SW 1271 (cell line): ENCODE measurements at places on chromosomes 11 and 22.

DNA sequence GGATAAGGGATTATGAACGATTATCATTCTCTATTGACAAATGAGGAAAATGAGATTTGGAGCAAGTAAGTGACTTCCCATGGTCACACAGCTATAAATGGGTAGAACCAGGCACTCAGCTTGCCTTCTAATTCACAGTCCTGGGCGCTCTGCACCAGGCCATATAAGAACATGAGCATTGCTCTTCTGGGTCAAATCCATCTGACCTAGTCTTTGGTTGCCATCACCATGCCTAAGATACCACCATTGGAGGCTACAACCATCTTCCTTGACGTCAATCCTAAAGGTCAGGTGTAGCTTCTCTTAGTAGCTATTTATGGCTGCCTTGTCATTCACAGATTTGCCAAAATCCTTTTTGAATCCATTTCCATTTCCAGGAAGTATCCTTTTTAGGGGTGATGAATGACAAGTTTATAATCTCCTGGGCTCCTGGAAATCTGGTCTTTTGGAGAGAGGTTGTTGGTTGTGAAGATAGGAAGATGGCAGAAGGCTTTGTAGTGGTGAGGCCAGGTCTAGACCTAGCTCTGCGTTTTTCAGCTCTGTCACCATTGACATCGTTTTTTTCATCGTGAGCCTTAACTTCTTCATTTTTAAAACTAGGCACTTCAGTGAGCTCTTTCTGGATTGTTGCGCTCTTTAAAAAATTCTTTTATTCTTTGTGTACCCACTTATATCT, 11.1 kb downstream of the ZBTB16 start:
- DNase-seq: no peak

- no peak for DNase-seq
These were observed 159.9 kb upstream of the NAV2 start for GRCh38 chr11:19552656-19553260.

- DNase-seq: no peak
These were observed 112.3 kb downstream of the IGLL1 start for GRCh38 chr22:23467721-23468294.

GRCh38 chr11:13104619-13105236, 95.6 kb downstream of the RASSF10 start:
- DNase-seq: no peak

DNA sequence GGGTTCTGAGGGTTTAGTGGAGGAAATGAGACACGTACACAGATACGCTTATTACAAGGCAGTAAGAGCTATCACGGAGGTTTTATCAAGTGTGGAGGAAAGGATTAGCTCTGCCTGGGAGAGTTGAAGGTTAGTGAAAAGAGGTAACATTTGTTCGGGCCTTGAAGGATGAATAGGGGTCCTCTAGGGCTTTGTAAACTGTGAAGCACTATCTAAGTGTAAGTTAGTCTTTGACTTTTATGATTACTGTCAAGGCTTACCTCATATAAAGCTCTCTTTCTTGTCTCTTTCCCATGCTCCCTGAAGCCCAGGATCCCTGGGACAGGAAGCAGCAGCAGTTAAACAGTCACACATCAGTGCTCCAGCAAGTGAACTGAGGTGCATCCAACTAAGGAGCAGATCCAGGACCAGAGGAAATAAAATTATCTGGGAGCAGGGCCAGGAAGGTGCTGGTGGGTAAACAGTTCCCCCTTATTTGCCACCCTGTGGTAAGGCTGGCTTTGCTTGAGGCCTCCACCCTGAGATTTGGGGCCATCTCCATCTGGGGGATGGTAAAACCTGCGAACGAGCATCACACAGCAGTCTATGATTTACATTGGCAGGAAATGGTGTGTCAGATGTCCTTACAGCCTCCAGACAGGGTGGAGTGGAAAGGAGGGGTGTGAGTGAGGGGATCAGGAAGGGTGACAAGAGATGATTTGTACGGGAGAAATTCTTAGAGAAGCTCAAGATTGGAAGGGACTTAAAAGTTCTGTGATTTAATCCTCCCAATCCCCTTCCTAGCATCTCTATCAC, 27.2 kb downstream of the GVQW3 start:
- DNase-seq: no peak

- no peak for DNase-seq
These were observed 33.3 kb downstream of the MPPED2 start for GRCh38 chr11:30552839-30553238.

- DNase-seq: no peak
These were observed 110.6 kb upstream of the SERPIND1 start for GRCh38 chr22:20663137-20663828.

GRCh38 chr11:95212609-95213008, 18.4 kb downstream of the SESN3 start:
- no peak for DNase-seq

GRCh38 chr22:41091132-41092022, 1.0 kb upstream of the EP300 start:
- DNase-seq: peak; percentile 70

DNA sequence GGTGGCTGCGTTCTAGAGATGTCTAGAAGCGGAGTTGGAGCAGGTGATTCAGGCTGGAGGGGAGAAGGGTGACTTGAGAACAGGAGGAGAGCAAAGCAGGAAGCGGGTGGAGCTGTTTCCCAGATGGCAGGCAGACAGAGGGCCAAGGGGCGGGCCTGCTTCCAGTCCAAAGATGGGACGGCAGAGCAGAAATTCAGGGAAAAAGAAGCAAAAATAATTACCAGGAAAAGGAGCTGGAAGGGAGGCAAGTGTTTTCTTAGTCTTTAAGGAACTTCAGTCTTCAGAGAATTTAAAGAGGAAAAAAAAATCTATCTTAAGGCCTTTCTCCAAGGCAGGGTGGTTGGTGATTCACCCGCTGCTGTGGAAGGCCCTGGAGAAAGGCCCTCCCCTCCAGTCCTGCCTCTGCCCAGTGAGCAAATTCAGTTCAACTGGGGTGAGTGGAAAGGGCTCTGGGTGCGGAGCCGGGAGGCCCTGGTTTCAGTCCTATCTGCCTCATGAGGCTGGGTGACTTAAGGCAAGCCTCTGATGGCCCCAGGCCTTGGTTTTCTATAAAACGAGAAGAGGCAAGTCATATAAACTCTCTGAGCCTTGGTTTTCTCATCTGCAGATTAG, 4.5 kb upstream of the CREB3L1 start:
- no peak for DNase-seq

GRCh38 chr11:116826751-116827431, 2.8 kb upstream of the APOC3 start:
- DNase-seq: no peak

DNA sequence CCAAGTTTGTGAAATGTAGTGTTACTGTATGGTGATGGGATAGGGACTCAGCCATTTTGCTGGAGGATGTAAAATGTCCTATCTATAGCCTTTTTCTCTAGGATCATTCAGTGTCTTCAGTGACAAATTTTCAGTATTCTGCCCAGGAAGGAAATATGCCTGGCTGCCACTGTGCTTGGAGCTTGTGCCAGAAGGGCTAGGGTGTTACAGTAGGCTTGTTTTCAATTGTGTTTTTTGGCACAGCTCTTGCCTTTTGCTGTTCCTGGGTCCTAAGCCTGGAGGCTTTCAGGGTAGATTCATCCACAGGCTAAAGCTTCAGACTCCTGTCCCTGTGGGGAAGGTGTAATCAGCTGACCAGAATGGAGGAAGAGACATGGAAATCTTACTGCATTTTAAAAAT, 22.0 kb upstream of the PHOX2A start:
- no peak for DNase-seq

DNA sequence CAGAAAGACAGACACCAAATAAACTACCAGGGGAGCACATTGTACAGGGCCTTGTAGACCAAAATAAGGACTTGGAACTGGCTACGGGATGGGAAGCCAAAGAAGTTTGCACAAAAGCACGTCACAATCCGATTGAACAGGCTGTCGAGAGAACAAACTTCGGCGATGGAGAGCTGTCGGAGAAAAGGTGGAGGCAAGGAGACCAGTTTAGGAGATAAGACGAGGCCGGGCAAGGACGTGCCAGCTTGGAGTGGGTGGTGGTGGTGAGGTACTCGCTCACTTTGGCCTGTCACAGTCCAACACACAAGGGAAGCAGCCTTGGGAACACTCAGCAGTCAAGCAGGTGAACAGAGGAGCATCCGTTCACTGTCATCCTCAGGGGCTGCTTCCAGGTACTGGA, 19.0 kb downstream of the APOL5 start:
- DNase-seq: no peak

DNA sequence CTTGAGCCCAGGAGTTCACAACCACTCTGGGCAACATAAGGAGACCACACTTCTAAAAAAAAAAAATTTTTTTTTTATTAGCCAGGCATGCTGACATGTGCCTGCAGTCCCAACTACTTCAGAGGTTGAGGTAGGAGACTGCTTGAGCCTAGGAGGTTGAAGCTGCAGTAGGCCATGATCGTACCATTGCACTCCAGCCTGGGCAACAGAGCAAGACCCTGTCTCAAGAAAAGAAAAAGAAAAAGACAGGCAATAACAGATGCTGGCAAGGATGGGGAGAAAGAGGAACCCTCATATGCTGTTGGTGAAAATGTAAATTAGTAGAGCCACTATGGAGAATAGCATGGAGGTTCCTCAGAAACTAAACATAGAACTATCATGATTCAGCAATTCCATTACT, 64.8 kb downstream of the PAK1 start:
- DNase-seq: no peak

DNA sequence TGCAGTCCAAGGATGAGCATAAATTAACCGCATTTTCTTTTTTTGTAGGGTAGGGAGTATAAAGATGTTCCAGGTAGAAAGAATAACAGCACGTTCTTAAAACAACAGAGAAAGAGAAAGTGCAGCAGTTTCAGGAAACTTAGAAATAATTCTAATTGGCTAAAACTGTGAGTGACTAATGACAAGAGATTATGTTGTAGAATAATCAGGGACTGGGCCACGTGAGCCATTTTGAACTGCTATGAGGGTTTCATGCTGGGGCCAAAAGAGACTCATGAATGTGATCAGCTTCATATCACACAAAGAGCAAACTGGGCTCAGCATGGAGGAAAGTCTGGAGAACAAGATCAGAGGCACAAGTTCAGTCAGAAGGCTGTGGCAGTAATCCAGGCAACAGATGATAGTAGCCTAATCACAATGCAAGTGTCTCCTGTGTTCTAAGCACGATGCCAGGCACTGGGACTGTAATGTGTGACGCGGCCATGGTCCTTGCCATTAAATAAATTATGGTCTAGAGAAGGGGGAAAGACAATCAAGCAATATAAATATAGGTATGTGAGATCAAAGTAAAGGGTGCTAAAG, 17.9 kb downstream of the CWF19L2 start:
- DNase-seq: no peak

- no peak for DNase-seq
These were observed 16.6 kb upstream of the CHKA start for GRCh38 chr11:68137833-68138232.

GRCh38 chr11:117232911-117233409, 489 bp downstream of the RNF214 start:
- DNase-seq: no peak

- DNase-seq: no peak
These were observed 1088.2 kb downstream of the BRD1 start for GRCh38 chr22:48739348-48740085.

DNA sequence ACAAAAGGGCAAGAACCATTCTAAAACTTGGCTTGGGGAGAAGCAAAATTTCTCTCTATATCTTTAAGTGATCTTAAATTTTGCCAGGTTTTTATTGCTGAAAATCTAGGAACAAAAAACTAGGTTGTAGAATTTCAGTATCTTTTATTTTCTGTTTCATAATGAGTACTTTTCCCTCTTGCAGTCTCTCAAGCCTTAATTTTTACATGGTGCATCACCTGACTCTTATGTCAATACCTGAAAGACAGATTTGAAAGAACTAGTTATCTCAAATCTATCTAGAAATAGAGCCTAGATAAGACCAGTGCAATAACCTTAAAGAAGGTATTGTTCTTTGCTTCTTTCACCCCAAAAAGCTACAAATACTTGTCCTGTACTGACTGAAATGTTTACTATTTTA, 122.1 kb downstream of the TRIM44 start:
- no peak for DNase-seq

DNA sequence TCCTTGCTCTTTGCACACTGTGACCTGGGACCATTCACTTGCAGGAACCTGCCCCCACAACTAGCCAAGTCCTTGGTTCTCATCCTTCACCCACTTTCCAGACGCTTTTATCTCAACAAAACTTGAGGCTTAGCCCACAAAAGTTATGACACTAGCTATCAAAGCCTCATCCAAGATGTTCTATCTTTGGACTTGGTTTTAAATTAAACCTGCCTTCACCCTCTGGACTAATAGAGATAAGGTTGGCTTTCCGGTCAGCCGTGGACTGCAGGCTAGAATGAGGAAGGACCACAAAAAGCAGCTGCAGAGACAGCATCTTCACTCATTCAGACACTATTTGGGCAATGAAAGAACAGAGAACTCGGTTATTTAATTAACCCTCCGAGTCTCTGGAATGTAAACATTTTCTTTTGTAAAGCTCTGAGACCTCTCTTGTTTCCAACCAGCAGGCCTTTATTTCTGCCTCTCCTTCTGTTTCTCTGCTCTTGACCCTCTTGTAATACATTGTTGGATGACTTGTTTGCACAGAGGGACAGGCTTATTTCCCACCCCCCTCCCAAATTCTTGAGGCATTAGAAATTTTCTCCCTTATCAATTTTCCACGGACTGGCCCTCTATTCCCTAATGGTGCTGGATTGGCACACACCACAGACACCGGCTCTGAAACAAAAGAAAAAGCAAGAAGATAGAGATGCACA, 41.4 kb downstream of the ARL14EP start:
- no peak for DNase-seq

GRCh38 chr11:83823461-83824025, 537.4 kb upstream of the CCDC90B start:
- DNase-seq: no peak

- DNase-seq: no peak
These were observed 31.7 kb upstream of the ABCC8 start for GRCh38 chr11:17508306-17508705.

DNA sequence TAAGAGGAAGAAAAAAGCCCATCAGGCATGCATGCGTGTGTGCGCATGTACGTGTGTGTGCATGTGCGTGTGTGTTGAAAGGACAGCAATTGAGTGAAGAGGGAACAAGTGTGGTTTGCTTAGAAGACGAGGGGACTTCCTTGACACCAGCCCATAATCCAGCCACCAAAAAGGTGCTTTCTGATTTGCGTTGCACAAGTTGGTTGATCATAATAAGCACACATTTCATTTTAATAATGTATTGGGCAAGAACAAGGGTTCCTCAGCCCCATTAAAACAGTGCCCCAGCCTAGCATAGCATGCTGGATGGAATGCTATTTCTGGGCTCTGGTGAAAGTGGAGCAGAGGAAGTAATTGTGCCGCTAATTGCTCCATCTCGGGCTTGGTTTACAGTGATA, 493.2 kb downstream of the MIAT start:
- no peak for DNase-seq

GRCh38 chr11:1350086-1350725, 39.5 kb upstream of the BRSK2 start:
- no peak for DNase-seq

DNA sequence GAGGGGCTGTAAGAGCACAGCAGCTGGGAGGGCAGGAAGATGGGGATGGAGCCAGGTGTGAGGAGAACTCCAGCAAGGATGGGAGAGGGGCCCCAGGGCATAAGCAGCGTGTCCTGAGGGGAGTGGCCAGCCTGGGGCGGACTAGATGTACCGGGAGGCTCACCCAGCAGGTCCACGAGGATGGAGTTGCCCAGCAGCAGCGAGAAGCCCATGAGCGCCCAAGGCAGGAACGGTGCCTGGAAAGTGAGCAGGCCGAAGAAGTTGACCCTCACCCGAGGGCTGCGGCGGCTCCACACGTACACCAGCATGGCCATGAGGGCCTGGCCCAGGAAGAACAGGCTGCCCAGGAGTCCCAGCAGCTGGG, 1.3 kb downstream of the DERL3 start:
- DNase-seq: no peak

GRCh38 chr11:85740481-85741400, 54.7 kb upstream of the CCDC89 start:
- DNase-seq: no peak
